ENCODE measurements at places on chromosomes 2 and 18.

DNA sequence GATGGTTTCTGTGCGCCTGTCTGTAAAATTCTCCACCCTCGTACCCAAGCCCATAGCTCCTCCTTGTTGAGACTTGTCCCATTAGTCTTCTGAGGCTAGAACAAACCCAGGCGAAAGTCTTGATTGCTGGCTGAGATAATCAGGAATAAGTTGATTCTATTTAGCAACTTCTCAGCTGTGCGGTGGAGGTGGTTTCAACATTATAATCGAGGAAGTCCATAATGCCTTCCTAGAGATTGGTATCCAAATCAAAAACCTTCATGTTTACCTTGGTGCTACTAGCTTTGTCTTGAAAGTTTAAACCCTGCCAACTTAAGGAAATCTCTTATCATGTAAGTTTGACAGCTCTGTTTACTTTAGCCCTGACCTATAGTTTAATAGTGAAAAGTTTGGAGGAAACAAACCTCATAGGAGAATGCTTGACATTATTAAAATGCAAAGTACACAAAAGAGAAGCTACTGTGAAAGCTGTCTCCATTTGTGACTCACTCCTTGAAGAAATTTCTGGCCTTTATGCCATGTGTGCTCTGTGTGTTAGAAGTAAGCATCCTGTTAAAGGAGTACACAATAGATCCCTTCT, 36.6 kb upstream of the DSC1 start:
- no peak for DNase-seq

DNA sequence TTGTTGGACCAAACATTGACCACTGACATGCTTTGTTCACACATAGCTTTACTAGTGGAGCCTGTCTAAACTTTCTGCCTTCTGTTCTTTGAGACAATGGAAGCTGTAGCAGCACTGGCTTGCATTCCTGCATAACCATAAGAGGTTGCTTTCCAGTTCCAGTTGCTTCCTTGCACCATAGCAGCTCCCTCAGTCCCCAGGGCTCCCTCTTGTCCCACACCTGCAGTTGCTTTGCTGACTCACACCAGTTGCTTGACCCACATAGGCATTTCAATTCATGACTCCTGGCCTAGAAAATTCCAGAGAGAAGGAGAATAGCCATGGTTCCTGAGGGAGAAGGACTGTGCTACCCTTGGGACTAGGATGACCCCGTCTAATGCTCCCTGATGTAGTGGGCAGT, 20.9 kb downstream of the SGPP2 start:
- no peak for DNase-seq

- DNase-seq, result no peak
Observed at GRCh38 chr2:35545301-35545700, 810.3 kb upstream of the CRIM1 start.

DNA sequence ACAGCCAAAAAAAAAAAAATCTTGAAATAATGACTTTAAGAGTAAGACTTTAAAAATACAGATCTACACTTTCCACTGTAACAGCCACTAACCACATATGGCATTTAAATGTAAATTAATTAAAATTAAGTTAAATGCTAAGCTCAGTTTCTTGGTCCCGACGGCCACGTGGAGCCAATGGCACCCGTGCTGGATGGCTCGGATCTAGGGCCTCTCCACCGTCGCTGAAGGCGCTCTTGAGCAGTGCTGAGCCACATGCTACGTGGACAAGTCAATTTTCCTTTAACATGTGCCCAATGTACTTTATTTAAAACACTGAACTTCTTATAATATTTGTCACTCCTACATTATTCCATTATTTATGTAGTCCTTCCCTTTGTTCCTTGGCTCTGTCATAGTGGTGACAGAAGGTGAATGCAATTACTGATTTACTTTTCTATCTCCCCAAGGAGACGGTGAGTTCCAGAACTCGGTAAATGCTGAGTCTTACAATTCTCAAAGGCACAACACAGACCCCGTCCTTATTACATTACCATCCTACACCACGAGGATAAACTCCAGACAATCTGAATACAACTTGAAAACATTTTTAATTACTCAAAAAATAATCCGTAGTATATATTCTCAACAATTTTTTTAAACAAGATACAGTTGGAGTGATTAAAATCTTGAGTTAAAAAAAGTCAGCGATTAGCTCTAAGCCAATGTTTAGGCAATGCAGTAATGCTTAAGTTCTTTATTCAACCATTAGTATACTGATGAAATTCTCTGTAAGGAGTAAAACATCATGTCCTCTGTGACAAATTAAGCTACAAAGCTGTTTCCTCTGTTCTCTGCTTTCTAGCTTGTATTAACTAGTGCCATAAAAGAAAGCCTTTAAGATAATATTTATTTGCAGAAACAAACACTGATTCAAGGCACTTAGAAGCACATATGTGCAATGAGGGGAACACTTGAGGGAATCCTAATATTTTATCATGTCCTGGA, 95.1 kb downstream of the AFF3 start:
- no peak for DNase-seq

DNA sequence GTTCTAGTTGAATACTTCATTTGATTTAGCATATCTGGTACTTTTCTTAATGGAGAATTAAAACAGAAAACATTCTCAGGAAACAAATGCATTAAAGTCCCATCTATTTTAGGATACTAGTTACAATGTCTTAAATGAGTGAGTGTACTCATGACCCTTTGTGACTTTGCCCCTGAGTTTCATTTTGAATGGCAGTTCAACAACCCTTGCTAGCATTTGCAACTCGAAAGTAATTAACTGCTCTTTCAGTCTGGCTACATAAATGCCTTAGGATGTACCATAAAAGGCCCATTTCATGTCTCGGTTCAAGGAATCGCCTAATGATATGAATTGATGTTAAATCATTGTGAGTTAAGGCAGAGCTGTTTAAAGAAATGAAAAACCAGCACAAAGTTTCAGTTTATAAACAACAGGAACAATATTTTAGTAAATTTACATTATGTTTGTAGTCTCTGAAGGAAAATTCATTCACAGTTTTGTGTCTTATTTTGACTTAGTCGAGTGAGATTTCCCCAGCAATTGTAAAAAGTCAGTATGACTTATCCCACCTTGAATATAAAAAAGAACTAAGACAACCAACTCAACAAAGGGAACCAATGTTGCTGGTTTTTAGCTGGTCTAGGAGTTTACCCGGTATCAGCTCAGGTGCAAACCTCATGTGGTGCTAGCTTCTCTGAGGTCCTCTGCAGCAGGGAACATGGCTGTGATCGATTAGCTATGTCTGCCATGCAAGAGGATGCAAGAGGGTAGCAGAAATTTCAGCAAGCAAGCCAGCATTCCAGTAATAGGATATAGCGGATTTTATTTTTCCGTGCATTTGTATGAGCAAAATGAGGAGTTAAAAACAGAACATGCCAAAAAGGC, 386.2 kb downstream of the PTPRM start:
- peak; percentile 16 for DNase-seq

DNA sequence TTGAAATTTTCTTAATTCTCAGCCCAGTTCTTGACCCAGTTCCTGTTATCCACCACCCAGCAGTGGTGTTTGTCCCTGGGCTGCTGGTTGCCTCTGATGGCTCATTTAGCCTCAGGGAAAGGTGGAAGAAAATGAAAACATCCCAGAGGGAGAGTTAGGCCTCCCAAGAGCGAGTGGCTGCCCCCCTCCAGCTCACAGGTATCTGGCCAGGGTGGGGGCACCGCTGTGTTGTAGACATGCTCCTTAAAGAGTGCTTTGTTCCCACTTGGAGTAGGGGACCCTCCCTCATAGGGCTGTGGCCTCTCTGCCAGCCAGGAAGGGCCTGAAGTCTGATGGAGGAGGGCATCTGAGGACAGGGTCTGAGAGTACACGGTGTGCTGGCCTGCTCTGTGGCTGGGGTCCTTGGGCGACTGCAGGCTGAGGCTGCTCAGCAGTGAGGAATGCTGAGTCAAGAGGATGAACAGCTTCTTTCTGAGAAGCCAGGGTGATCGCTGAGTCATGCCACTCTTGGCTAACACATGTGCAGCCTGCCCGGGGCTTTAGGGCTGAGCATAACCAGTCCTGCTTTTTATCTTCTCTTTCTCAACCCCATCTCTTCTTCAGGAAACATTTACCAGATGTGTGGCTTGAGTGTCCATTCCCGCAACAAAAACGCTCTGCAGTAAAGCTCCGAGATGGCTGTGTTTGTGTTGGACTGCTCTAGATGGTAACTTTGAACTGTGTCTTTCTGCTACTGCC, 72.3 kb downstream of the IL1R2 start:
- DNase-seq, result no peak

GRCh38 chr2:222174450-222174849, 124.3 kb downstream of the PAX3 start:
- no peak for DNase-seq

DNA sequence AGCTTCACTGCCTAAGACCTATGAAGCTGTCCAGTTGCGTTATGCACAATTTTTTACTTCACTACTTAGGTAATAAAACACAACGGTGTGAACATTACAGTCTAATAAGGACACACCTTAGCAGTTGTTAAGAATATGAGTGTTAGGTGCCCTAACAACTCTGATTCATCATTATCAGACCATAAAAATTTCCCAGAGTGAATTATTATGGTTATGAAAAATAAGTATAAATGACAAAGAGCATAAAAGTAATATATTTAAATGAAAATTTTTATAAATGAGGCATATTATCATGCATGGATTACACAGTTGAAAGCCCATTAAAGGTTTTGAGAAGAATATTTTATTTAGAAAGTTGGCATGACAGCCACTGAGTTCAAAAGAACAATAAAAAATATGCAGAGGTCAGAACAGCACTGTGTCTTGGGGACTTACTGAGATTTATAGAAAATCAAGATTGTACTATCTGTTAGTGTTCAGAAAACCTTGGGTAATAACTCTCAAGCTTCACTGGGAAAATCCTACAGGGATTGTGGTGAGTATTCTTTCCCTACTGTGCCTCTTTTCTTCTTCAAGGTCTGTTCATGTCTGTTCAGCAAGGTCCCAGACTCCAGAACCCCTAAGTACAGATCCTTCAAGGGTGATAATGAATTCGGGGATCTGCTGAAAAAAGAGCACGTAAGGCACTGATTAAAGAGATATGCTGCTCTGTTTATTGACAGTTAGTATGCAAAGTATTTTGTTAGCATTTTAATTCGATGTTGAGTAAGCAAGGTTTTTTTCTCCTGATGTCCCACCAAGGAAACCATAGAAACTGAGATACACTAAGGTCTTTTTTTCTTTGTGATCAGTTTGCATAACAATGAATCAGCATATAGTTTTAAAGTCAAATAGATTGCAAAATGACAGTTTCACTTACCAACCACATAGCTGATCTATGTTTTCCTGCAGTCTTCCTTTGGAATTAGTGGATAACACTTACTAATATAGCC, 250.0 kb downstream of the DSEL start:
- DNase-seq, result no peak

DNA sequence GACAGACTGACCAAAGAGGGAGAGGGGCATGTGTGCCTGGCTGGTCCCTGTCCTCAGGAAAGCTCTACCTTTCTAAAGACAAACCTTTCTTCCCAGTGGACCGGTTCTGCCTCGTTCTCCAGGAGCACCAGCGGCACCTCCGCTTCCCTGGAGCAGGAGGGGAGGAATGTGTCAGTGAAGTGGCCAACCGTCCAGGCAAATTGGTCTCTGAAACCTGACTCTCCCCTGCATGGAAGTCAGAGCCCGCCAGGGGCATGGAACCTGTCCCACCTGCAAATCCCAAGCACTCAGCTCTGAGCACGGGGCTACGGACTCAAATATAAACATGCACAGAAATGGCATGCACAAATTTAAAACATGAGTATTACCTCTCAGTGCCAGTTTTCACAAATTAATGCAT, 62.9 kb downstream of the COL6A3 start:
- DNase-seq, result no peak

- no peak for DNase-seq
Observed at GRCh38 chr2:85734015-85734414, 19.8 kb upstream of the ATOH8 start.

- DNase-seq, result no peak
Observed at GRCh38 chr18:51726614-51727013, 529.1 kb upstream of the MEX3C start.

DNA sequence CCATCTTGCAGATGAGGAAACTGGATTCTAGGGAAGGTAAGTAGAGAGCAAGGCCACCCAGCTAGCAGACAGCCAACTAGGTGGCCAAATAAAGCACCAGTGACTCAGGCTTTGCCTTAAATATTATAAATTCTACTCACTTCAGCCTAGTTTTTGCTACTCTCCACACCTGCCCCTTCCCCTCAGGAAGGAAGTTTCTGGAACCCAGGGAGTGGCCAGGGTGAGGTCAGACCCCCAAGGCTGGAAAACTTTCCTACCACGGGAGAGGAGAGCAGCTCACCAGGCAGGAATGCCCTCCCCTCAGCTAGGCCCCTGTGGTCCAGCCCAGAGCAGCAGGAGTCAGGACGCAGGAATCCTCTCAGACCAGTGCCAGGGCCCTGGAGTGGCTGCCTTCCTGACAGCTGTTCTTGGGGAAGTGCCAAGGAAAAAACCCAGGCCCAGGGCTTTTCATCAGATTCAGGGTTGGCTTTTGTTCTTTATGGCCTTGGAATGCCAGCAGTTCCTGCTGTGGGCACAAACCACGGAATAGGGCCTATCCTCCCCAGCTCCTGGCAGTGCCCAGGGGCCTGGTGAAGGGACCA, 5.1 kb upstream of the PAX8 start:
- DNase-seq, result no peak

DNA sequence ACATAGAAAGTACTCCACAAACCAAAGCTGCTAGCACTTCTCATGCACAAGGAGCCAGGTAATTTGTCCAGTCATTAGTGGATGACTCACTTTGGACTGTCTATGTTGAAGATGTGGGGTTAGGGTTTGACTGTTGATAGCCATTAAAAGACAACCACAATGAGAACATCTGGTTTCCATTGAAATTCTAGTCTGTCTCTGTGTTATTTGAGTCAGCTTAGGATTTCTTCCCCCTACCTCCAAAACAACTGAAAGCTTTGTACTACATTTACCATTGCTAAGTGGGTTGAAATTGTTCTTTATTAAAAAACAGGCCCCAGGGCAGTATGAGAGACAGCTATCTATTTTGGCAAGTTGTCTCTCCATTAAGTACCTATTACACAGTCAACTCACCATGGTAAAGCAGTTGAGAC, 50.2 kb upstream of the ANKRD44 start:
- no peak for DNase-seq

DNA sequence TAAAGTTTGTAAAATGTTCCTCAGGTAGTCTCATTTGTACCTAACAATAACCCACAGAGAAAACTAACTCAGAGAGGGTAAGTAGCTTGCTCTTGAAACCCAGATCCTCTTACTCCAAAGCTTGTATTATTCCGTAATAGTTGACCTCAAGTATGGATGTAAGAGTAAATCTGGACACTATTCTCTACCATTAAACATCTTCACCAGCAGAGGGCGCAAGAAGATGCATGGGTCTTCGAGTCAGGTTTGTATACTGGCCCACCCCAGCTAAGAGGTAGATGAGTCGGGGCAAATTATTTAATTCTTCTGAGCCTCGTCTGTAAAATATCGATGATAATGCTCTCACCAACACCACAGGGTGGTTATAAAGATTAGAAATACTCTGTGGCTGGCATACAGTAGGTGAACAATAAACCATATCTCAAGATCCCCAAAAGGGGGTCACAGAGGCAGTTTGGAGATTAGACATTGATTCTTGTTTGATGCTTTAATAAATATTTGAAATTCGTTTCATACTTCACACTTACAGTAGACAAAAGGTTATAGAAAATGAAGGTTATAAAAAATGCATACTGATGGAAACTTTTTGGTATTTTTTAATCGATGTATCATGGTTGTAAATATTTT, 3.5 kb upstream of the CABLES1 start:
- DNase-seq, result peak; percentile 74

Measured in CD4-positive, alpha-beta T cell treated with Interleukin-12 subunit alpha and Interleukin-12 subunit beta, for 1 hour (primary cell).